ENCODE measurements at places on chromosomes 6 and 20.

- no peak for DNase-seq
These were observed 32.4 kb downstream of the SLC16A10 start for GRCh38 chr6:111119571-111120329.

DNA sequence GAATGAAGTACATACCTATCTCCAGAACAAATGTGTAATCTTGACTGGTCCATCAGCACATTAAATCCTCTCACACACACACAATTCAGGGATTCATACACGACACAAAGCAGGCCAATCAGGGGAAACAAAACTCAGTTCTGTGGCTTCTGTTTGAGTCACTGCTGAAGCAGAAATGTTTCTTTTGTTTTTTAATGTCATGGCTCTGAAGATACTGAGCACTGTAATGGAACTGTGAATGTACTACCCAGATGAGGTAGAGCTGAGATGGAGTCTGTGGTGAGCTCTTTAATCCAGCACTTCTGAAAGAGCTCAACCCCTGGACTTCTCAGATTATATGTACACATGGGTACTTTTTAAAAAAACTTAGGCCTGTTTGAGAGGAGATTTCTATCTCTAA, 116.4 kb downstream of the THEMIS start:
- no peak for DNase-seq

DNA sequence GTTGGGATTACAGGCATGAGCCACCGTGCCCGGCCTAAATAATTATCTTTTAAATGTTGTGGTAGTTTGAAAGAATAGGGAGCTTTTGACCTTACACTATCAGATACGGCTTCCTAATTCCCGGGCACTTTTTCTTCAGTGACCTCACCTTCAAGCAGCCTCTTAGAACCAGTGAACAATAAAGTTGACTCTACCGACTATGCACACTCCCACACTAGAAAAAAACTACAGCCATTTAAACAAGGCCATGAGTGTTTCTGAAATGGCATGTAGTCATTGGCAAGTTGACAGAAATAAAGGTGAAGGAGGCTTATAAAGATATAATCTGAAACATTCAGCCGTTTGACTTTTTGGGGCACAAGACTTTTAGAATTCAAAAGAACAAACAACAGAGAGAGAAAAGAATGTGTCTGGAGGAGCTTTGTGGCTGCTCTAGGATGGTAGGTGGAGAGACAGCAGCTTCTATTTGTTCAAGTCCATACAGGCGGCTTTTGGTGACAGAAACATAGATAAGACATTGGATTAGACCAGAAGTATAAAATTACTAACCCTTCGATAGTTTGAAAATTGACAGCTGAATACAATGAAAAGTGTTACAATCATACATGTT, 75.2 kb downstream of the GJA1 start:
- no peak for DNase-seq

GRCh38 chr20:3233131-3233990, 5.6 kb downstream of the SLC4A11 start:
- DNase-seq: no peak

DNA sequence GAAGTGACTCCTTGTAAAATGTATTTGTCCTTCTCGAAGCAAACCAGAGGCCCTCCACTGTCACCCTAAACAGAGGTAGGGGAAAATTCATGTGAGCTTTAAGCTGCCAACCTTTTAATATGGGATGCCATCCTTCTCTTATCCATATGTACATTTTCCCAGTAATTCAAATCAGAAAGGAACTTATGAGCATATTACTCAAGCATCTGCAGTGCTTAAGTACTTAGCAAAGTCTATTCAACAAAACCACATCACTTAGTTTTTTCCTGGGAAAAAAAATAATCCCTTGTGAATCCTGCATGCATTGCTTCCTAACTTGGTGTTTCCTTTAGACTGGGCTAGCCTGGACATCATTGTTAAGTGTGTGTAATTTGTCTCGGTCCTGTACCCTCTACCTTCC, 132.2 kb downstream of the LPA start:
- no peak for DNase-seq

GRCh38 chr6:78611886-78612480, 255.4 kb upstream of the IRAK1BP1 start:
- no peak for DNase-seq

Data from amniotic stem cell (primary cell).